Breast epithelium (tissue), 4 donors: ENCODE measurements at places on chromosomes 3 and 15. TPM values are rescaled to one million over a fixed set of nuclear protein-coding genes. Genes with fewer than 3 reads are reported as not detected.

DNA sequence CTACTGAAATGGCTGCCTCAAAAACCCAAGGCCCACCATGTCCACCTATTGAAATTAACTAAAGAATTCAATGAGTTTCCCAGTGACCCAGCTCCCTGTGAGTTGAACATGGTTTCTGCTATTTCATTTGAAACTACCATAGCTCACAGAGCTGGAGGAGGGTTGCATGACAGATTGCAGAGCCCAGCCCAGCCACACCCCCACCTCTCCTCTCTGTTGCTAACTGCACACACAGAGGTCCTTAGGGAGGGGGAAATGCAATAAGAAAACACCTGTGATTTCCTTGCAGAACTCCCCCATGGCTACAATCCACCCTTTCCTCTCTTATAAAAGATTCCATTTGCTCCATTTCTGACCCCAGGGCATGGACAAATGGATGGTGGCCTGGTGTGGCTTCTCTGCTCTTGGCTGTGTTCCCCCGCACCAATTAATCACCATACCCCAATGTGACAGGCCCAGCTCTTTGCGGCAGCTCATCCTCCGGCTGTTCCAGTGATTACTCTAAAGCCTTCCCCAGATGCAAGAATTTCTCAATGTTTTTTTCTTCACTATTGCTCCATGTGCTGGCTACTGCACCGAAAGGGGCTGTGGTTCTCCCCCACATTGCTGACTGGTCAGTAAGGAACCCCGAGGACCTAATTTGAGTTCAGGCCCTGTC, 208.4 kb upstream of the KBTBD8 start:
- no peak for DNase-seq

- no peak for DNase-seq
Measured at GRCh38 chr3:188740010-188740409, 431.8 kb upstream of the TPRG1 start.

GRCh38 chr3:64260431-64260830, 35.2 kb upstream of the PRICKLE2 start:
- DNase-seq: no peak

GRCh38 chr3:39278616-39278935, 1.3 kb downstream of the CX3CR1 start:
- peak; percentile 44 for DNase-seq

DNA sequence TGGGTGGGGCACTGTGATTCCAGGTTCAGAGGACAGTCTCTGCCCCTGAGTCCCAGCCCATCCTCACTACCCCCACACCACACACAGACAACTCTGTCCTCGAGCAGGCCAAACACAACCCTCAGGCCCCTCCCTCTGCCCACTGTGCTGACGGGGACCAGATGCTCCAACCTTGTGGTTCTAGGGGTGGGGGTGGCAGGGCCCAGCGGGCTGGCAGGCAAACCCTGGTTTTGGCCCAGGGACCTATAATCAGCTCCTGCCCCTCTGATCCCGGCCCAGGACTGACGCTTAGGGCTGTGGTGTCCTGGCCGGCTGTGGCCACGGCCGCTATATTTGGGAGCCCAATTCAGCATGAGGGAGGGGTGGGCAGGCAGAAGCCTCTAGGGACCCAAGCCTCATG, 5.0 kb upstream of the MYL3 start:
- DNase-seq: no peak

DNA sequence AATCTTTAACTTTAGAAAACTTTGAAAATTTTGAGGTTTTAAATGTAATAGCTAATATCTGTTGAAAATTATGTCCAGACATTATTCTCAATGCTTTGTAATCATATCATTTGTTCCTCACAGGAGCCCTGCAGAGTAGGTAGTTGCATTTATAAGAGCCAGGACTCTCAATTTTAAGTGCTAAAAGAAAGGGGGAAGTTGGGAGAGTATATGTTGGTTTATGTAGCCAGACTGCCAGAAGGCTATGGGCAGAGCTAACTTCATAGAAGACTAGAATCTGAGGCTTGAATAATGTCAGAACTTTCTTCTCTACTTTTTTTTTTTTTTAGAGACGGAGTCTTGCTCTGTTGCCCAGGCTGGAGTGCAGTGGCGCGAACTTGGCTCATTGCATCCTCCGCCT, 9.1 kb downstream of the VPS8 start:
- DNase-seq: no peak

DNA sequence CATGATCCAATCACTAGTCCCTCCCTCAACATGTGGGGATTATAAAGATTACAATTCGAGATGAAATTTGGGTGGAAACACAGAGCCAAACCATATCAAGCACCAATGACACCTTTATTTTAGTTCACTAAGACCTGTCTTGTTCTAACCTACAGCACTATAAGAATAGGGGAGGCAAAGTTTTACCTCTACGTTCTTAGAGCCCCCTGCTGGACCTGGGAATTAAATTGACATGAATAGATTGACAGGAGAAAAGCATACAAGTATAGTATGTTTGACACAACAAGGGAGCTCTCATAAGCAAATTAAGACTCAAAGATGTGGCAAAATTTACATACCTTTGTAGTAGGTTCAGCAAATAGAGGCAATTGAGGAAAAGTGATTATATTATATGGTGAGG, 974.4 kb upstream of the ALCAM start:
- DNase-seq: no peak

Gene ARPIN
- total RNA-seq: 14.6 TPM

DNA sequence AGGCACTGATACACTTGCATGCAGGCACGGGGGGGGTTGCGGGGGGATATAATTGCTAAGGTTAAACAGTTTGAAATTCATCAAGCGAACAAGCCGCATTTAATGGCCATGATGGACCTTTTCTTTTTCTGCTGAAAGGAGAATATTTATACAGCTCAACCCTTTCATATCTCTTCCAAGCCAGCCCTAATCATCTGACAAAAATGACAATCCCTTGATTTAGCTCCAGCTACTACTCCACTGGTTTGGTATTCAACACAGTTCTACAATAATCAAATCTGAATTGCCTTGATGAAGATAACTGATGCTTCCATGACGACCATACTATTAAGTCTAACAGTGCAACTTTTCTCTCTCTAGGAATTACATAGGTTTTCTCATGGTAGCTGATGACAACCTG, 374.9 kb downstream of the PLCL2 start:
- no peak for DNase-seq

GRCh38 chr15:87245592-87245991, 1010.9 kb downstream of the NTRK3 start:
- no peak for DNase-seq

DNA sequence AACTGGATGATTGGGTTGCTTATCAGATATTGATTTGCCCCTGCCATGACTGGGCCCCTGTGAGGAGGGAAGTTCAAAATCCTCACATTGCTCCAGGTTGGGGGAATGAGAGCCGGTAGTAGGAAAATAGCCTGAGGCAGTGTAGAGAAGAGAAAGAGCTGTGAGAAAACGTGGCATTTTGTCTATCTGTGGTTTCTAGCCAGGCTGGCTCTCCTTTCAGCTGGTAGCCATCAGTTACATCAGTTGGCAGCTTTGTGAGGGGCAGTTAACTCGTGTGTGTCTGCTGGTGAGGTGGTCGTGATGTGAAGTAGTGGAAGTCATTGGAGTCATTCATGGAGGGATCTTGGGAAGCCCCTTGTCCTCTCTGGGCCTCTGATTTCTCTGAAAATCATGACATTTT, 5.2 kb downstream of the ESYT3 start:
- DNase-seq: no peak

GRCh38 chr15:86863226-86863915, 783.7 kb downstream of the AGBL1 start:
- no peak for DNase-seq

Gene CCDC13
- 2.9 TPM for total RNA-seq

Gene IL16
- total RNA-seq: 40.5 TPM

- no peak for DNase-seq
Measured at GRCh38 chr15:64847448-64847847, 5.7 kb downstream of the PLEKHO2 start.

DNA sequence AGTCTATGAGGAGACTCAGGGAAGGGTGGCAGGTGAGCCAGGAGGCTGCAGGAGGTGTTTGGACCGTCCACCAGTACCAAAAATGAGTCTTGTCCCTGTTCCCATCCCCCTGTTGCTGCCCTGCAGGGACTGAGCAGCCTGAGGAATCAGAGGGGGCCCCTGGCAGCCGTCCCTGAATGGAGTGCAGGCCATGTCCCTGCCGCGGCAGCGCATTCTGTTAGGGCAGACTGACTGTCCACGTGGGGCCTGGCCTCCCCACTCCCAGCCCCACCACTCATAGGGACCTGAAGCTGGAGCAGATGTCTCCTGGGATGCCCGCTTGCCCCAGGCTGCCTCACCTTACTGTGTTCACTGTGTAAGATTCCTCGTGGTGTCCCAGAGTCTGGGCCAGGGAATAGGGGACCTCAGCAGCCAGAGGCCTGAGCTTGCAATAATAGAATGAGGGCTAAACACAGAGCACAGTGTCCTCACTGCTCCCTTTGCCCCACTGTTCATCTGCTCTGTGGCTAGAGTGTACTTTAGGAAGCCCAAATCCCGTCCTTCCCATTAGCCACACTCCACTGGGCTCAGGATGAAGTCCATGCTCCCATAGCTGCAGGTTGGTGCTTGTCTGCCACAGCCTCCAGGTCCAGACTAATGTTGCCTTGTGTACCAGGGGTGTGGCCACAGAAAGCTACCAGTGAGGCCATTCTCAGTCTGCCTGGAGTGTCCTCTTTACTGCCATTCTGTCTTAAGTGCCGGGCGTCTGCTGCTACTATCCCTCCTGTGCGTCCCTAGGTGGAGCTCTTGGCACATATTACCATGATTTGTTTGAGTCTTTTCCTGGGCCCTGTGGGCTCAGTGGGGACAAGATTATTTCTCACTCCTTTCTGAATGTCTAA, 63.2 kb downstream of the HCN4 start:
- DNase-seq: no peak

DNA sequence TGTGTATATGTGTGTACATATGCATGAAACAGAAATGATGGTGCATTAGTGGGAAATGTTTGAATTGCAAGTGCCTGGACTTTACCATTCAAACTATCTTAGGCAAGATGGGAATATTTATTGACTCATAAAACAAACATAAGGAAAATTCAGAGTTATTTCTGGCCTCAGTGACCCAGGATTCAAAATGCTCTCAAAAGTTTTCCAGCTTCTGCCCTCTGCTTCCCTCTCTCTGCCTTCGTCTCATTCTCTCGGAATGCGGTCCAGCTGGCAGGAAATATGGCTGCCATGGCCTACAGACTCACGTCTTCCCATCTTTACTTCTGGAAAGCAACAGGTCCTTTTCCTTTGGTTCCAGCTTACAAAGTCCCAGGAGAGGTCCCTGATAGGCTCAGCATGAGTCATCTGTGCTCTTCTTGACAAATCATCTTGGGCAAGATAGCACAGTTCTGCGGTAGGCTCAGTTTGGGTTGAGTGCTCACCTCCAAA, 8.7 kb upstream of the ZNF774 start:
- DNase-seq: no peak

Gene SMAD6
- total RNA-seq: 22.6 TPM

Gene TGM5
- 2.7 TPM for total RNA-seq

DNA sequence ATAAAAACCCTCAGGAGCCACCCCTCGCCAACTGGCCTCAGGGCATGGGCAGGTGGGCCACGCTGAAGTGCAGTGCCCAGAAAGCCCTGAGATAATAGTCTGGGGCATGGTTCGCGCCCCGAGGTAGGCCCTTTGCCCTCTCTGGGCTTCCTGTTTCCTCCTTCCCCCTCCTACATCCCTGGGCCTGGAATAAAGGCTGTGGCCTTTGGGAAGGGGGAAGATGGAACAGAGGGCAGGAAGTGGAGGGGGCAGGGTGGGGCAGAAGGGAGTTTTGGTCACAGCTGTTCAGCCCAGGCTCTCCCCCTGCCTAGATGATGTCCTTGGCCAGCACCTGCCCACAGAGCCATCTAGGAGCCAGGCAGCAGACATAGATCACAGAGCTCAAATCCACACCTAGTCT, 11.3 kb downstream of the CSRNP1 start:
- peak; percentile 64 for DNase-seq
